ENCODE measurements at places on chromosomes 7 and 10.

- DNase-seq, result no peak
Measured at GRCh38 chr7:44469461-44470134, 20.9 kb downstream of the NUDCD3 start.

DNA sequence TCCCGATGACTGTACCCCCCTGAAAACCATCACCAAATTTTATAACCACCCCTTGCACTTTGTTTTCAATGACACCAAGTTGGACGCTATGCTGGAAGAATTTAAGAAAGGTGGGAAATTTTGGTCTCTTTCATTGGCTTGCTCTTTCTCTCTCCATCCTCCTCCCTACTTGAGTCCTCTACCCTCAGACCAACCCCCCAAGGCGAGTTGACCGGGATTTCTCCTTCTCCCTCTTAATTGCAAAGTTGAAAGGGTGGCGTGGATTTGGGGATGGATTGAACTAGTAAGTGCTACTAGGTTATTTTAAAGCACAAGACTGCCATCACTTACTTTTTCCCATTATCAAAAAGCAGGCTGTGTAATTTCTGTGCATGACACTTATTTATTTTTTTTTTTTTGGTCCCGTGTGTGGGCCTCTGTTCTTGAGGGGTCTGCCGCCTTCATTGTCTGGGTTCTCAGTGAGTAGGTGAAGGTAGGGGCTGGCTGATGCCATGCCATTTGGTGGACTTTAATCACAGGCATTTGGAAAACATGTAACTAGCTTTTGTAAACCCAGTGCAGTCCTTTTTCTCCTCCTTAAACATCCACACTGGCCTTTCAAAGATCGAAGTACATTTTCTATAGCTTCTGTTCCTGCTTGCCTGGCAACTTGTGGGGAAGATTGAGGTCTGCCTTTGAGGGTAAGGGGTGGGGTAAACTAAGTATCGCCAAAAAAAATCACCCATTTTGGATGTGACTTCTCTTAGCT lies 2.1 kb downstream of the CNNM2 start:
- no peak for DNase-seq

DNA sequence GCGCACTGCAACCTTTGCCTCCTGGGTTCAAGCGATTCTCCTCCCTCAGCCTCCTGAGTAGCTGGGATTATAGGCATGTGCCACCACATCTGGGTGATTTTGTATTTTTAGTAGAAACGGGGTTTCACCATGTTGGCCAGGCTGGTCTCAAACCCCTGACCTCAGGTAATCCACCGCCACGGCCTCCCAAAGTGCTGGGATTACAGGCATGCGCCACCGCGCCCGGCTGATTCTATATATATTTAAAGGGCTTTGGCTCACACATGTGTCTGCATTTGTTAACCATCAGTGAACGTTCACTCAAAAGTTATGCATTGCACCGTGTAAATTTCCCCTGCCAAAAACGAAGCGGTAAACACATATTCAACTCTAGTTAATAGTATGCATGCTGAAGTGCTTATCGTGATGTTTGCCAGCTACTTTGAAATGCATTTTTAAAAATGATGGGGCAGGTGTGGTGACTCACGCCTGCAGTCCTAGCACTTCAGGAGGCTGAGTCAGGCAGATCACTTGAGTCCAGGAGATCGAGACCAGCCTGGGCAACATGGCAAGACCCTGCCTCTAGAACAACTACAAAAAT lies 17.7 kb upstream of the WIPI2 start:
- DNase-seq, result no peak

GRCh38 chr7:48040944-48041652 lies 5.8 kb downstream of the C7orf57 start:
- DNase-seq, result no peak

Measured in central memory CD4-positive, alpha-beta T cell (primary cell).